ENCODE measurements at places on chromosomes 16 and 17. TPM values are rescaled to one million over a fixed set of nuclear protein-coding genes. Genes with fewer than 3 reads are reported as not detected.

- DNase-seq = no peak
Observed at GRCh38 chr16:90015586-90016338, 3.5 kb downstream of the DBNDD1 start.

- no peak for DNase-seq
Observed at GRCh38 chr16:14092561-14092960, 21.4 kb downstream of the MRTFB start.

DNA sequence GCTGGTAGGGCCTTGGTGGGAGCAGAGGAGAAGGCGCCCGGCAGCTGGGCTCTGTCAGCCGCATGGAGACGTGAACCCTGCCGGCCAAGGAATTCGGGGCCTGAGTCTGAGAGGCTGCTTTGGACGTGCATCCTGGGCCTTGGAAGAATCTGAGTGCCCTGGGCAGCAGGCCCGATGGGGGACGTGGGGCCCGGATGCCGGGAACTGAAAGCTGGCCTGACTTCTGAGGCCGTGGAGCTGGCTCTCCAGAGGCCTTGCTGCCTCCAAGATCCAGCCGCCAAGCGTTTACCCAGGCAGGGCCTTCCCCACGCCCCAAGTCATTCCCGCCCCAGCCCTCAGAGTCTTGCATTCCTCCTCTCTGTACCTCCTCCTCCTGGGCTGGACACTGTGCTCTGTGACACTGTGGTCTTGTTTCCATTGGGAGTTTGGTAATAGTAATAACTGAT is 37.2 kb downstream of the NKD1 start:
- no peak for DNase-seq

DNA sequence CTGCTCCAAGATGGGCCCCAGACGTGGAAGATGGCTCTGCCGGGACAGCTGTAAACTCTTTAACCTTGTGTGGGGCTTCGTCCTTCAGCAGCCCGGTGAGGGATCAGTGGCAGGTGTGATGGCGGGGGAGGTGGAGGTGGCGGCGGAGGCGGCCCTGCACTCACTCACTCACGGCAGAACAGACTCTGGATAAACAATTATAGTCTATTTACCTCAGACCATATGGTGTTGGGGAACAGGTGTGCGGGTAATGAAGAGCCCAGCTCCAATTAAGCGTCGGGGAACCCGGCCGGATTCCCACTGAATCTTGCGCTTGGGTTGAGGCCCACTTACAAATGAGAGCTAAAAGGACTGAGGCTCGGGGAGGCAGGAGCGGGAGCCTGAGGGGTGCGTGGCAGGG is 104.3 kb upstream of the SDK2 start:
- no peak for DNase-seq

DNA sequence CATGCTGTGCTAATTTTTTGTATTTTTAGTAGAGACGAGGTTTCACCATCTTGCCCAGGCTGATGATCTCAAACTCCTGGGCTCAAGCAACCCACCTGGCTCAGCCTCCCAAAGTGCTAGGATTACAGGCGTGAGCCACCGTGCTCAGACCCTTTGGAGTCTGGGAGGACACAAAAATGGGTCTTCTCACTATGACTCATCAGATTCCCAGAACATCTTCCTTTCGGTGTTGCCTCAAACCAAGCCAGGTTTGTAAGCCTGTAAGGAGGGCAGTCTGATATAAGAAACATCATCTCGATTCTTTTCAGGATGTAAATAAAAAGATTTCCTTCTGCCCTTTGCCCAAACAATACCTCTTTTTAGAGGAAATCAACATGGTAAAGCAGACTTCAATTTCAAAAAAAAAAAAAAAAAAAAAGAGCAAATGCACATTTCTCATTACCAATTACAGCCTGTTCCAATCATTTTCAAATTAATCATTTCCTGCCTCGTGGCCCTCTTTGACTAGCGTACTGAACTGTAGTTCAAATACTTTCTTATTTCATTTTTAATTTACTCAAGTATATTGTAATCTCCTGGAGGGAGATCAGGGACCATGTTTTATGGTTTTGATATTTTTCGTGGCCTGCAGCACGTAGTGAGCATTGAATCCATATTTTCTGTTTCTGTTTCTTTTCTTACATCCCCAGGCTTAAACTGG is 409.6 kb downstream of the GRIN2A start:
- DNase-seq = no peak

- DNase-seq = no peak
Observed at GRCh38 chr17:9931144-9931741, 26.2 kb upstream of the RCVRN start.

DNA sequence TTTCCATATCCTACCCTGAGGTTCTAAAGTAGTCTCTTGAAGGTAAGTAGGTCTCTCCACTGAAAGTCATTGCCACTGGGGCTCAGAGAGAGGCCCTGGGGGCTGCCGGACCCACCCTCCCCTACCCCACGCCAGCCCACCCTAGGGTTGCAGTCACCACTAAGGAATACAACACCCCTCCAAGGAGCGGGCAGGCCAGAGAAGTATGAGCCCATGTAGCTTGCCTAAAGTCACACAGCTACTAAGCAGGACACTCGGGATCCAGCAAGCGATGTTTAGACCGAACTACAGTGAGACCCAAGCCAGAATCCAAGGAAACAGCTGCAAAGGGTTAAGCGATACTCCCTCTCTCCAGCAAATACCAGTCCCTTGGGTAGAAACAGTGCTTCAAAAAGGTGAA is 27.0 kb downstream of the C16orf78 start:
- DNase-seq = no peak

DNA sequence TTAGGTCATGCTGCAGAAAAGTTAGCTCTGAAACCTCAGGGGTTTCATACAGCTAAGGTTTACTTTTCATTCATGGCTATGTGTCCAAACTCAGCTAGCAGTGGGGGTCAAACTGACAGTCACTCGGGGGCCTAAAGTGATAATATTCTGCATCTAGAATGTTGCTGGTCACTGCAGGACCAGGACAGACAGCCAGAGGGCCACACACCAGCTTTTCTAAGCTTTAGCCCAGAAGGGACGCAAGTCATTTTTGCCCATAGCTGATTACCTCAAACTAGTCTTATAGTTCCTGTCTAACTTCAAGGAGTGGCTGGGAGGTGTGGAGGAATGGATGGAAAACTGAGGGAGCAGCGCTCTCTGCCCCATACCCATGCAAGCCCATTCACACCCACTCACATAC is 163.0 kb upstream of the NLRP1 start:
- no peak for DNase-seq

- DNase-seq = no peak
Observed at GRCh38 chr17:395179-395578, 42.6 kb upstream of the RPH3AL start.

GRCh38 chr17:7486181-7486580 is 2.0 kb downstream of the POLR2A start:
- no peak for DNase-seq

GRCh38 chr17:36057911-36058310 is 6.2 kb upstream of the CCL18 start:
- DNase-seq = no peak

DNA sequence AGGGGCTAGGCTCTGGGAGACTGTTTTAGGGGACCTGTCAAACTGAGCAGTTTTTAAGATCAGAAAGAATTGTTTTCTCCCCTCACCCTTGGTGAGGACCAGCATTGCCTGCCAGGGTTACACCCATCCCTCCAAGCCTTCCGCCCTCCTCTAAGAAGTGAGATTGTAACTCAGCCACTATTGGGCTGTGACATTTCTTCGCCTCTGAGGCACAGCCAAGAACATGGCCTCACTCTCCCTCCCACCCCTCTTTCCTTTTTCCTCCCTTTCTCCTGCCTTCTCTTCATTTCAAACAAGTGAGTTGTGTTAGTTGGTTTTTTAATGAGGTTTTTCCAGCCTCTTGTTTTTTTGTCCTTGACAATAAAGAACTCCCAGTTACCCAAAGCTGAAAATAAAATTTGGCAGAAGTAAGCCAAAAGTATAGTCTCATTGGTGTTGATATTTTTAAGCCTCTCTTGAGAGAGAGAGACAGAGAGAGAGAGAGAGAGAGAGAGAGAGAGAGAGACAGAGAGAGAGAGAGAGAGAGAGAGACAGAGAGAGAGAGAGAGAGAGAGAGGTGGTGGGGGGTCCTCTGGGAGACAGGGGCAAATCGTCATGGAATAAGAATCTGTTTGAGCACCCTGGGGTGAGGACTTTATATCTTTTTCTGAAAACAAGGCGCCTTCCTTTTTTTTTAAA is 77.2 kb upstream of the TBX2 start:
- no peak for DNase-seq

GRCh38 chr17:8572764-8573163 is 57.8 kb downstream of the MYH10 start:
- DNase-seq = no peak

GRCh38 chr17:50363217-50364060 is 9.5 kb downstream of the MRPL27 start:
- no peak for DNase-seq

DNA sequence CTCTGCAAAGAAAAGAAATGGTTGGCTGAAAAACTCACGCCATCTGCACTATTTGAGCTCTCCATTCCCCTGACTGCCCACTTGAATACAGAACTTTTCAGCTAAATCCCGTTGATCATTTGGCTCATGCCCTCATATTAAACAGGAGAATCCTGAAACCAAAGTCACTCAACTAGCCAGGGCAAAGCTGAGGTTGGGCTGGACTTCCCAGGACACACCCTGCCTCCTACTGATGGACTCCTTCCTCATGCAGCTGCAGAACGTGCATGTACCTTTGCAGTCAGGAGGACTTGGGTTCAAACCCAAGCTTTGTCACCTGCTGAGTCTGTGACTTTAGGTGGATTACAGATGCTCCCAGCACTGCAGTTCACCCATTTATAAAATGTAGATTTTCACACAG is 7.7 kb downstream of the ASIC2 start:
- no peak for DNase-seq

GRCh38 chr16:2022723-2023091 is 3.1 kb downstream of the NPW start:
- DNase-seq = no peak

DNA sequence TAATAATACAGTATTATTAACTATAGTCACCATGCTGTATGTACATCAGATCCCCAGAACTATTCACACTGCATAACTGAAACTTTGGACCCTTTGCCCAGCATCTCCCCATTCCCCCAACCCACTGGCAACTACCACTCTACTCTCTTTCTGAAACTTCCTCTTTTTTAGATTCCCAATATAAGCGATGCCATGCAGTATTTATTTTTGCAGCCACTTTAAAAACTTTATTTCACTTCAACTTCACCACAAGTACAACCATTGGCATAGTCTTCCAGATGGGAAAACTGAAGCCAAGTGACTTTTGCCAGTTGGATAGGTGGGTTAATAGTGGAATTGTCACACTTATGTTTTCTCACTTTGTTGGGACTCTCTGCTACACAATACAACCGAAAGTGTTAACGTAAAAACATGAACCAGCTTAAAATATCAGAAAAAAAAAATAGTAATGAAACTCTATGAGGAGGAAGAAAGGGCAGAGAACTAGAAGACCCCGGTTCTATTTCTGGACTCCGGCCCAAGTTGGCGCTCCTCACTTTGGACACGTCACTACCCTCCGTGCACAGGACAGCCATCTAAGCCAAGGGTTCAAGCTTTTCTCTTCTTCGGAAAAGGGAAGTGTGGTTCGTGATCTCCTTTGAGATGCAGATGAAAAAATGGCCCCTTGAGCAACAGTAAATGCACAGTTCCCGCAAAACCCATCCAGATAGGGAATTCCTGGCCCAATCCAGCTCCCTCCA is 743 bp downstream of the SHCBP1 start:
- DNase-seq = no peak

- no peak for DNase-seq
Observed at GRCh38 chr17:61715348-61715747, 124.3 kb upstream of the NACA2 start.

DNA sequence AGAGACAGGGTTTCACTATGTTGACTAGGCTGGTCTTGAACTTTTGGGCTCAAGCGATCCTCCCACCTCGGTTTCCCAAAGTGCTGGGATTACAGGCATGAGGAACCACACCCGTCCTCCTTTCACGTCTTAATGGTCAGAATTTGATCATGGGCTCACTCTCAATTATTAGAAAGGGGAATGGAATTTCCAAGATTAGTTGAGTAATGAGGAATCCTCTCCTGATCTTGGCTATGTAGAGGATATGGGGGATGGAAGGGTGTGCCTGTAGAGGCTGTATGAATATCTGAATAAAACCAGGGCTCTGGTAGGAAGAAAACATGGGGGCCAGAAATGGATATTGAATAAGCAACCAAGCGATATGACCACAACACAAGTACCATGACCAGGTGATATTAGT is 25.9 kb upstream of the SMURF2 start:
- no peak for DNase-seq

GRCh38 chr17:40597556-40598300 is 32.5 kb upstream of the CCR7 start:
- no peak for DNase-seq

DNA sequence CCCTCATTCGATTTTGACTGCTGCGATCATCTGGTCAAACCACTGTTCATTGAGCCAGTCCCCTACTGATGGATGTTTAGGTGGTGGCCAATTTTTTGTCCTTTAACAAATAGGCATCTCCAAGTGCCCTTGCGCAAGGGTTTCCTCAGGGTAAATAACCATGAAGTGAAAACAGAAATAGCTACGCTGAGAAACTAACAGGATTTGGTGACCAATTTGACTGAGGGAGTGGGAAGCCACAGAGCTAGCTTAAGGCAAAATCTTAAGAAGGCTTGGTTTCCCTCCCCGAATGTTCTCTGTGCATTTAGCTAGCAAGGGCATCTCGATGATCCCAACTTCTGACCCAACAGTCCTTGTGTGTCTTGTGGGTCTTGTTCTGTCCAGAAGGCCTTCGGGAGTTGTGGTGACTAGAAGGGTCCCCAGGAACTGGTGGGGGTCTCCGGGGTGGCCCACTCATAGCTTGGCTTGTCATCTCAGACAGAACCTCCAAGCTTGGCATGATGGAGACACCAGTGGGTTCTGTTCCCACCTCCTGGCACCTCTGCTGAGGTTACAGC is 117.2 kb downstream of the SOCS1 start:
- DNase-seq = no peak

GRCh38 chr17:78960928-78961327 is 18.8 kb downstream of the LGALS3BP start:
- no peak for DNase-seq

GRCh38 chr17:76642032-76642561 is 1.5 kb downstream of the ST6GALNAC1 start:
- no peak for DNase-seq

- DNase-seq = no peak
Observed at GRCh38 chr17:58278661-58279015, 2.1 kb downstream of the MPO start.

WNK4 gene
- polyA plus RNA-seq = not detected

C16orf54 gene
- polyA plus RNA-seq = 45.0 TPM

TNFRSF17 gene
- polyA plus RNA-seq = not detected

RHBDF1 gene
- polyA plus RNA-seq = not detected

KRT32 gene
- polyA plus RNA-seq = not detected

CES5A gene
- polyA plus RNA-seq = not detected

DHRS7C gene
- not detected for polyA plus RNA-seq

RBFOX1 gene
- polyA plus RNA-seq = not detected

CDRT15 gene
- polyA plus RNA-seq = not detected

GINS2 gene
- polyA plus RNA-seq = 0.09 TPM

IRX3 gene
- polyA plus RNA-seq = not detected

CHD9NB gene
- polyA plus RNA-seq = not detected

OMG gene
- polyA plus RNA-seq = not detected

ADAD2 gene
- not detected for polyA plus RNA-seq

RDM1 gene
- 2.8 TPM for polyA plus RNA-seq
